BJ (cell line): ENCODE measurements at places on chromosomes 3 and 15.

GRCh38 chr3:43838877-43839276, 148.1 kb downstream of the ABHD5 start:
- DNase-seq: no peak

- DNase-seq: no peak
Observed at GRCh38 chr15:31128477-31128876, 27.0 kb upstream of the TRPM1 start.

- DNase-seq: no peak
Observed at GRCh38 chr3:194058189-194058571, 77.8 kb upstream of the HES1 start.

DNA sequence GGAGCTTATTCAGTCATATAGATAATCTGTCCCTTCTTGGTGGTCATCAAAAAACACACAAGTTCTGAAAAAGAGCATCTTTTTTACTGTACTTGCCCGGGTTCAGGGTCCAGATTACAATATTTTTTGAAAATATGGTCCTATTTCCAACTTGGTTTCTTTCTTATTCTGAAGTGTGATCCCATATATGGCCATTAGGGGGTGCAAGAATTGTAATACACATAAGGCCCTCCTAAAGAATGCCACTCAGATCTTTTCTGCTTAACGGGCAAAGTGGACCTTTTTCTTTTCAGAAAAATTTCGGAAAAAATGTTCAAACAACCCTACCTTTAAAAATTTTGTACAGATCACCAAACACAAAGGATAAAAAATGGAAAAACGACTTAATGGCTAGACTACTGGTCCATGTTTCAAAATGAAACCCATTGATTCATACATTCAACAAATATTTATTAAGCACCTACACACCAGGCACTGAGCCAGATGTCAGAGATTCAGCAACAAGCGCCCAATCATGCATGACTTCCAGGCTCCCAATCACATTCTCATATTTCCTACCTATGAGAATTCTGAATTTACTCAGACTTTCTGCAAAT, 102.0 kb upstream of the MYRIP start:
- DNase-seq: no peak

- no peak for DNase-seq
Observed at GRCh38 chr15:78320183-78320582, 20.0 kb upstream of the CRABP1 start.

DNA sequence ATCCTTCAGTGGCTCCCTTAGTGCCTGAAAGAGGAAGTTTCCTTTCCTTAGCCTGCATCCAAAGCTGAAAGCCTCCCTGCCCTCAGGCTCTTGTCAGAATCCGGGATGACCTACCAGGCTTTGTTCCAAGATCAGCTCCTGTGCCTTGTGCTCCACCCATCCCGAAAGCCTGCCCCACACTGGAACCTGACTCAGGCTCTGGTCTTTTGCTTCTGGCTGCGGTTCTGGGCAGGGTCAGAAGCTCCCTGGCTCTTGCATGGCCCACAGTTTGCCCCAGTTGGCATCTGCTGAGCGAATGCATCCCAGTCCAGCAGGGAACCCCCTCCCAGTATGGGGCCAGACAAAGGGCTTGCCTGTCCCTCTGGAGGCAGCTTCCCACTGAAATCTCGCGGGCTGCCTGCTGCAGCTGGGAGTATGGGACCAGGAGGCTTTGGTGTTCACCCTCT, 25.9 kb upstream of the KIF23 start:
- DNase-seq: peak; percentile 18

GRCh38 chr3:187207624-187208023, 10.3 kb downstream of the RTP1 start:
- DNase-seq: no peak

- no peak for DNase-seq
Observed at GRCh38 chr3:45311953-45312801, 76.2 kb upstream of the LARS2 start.

GRCh38 chr3:29759411-29760225, 478.7 kb downstream of the RBMS3 start:
- DNase-seq: no peak

GRCh38 chr3:112460519-112461195, 38.6 kb downstream of the BTLA start:
- no peak for DNase-seq

- no peak for DNase-seq
Observed at GRCh38 chr15:92569778-92570177, 85.8 kb downstream of the FAM174B start.

- DNase-seq: no peak
Observed at GRCh38 chr3:122627301-122627700, 49.9 kb downstream of the PARP15 start.

- no peak for DNase-seq
Observed at GRCh38 chr3:8136553-8136952, 365.1 kb upstream of the LMCD1 start.

- peak; percentile 94 for DNase-seq
Observed at GRCh38 chr15:72339777-72340177, 19.8 kb upstream of the CELF6 start.
